ENCODE measurements at places on chromosomes 2 and 18. TPM values are rescaled to one million over a fixed set of nuclear protein-coding genes. Genes with fewer than 3 reads are reported as not detected.

The MZT2A gene
- 37.7 TPM for total RNA-seq

The TLX2 gene
- not detected for total RNA-seq

The TTC27 gene
- 14.1 TPM for total RNA-seq

The ONECUT2 gene
- not detected for total RNA-seq

The SERPINB3 gene
- total RNA-seq = not detected

The BMP10 gene
- total RNA-seq = not detected

The TEX44 gene
- total RNA-seq = not detected

The SCG2 gene
- total RNA-seq = not detected

The IL36RN gene
- not detected for total RNA-seq

The MGAT4A gene
- total RNA-seq = 96.4 TPM

The ALK gene
- not detected for total RNA-seq

The SATB2 gene
- 0.73 TPM for total RNA-seq

The CHST9 gene
- total RNA-seq = not detected

The CAPN14 gene
- total RNA-seq = not detected

DNA sequence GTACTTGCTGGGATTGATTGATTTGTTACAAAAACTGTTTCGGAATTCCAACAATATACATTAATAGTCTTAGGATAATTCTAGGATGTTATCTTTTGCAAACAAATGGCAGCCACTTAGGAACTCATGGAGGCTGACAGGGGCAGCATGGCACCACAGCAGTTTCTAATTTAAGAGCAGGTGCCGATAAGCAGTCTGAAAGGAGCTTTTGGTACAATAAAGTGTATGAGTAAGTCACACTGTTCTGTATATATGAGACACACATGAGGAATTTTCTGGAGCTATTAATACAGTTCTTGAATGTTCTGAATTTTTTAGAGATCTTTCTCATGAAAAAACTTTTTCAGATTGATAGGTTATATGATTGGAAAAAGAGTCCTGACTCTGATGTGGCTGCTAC lies 52.2 kb downstream of the EIF5B start:
- no peak for DNase-seq

- DNase-seq = no peak
These were observed 12.6 kb upstream of the ELAC1 start for GRCh38 chr18:50955253-50955652.

DNA sequence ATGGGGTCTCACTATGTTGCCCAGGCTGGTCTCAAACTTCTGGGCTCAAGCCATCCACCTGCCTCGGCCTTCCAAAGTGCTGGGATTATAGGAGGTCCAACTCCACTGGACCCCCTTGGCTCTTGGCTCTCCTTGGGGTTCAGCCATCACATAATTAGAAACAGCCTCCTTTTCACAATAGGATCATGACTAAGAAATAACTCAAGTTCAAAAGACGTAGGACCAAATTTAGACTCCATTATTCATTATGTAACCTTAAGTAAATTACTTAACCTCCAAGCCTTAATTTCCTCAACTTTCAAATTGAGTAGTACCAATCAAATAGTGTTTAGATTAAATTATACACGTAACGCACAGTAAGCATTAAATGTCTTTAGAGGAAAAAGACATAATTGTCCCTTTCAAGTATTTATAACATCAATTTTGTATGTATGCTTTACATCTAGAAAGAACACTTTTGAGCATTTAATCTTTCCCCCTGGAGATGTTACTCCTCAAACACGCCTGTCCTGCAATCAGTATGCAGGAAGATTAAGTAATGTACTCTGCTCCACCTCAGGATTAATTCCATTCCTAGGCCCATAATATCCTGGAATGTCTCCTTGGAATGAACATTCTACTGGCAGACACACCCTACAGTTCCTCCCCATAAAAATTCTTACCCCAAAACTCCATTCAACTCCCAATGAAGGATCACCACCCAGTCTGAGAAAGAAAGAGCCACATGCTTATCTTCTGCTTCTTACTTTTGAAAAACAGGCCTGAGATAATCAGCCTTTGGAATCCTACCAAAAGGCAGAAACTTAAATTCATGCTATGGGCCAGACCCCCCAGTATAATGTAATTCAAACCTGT lies 49.1 kb downstream of the COBLL1 start:
- no peak for DNase-seq

GRCh38 chr2:238103465-238104225 lies 3.5 kb downstream of the ESPNL start:
- DNase-seq = no peak

- peak; percentile 84 for DNase-seq
These were observed 25.1 kb upstream of the TMEM182 start for GRCh38 chr2:102736410-102737409.

- DNase-seq = no peak
These were observed 46.2 kb downstream of the HPCAL1 start for GRCh38 chr2:10348891-10349290.

- no peak for DNase-seq
These were observed 343.1 kb upstream of the SLC39A10 start for GRCh38 chr2:195313962-195314361.

GRCh38 chr2:133344849-133345248 lies 223.4 kb downstream of the NCKAP5 start:
- DNase-seq = no peak

GRCh38 chr2:67922080-67922785 lies 140.6 kb downstream of the C1D start:
- no peak for DNase-seq

GRCh38 chr2:204673877-204674276 lies 128.6 kb downstream of the PARD3B start:
- no peak for DNase-seq

GRCh38 chr2:65425276-65425675 lies 7.1 kb downstream of the SPRED2 start:
- no peak for DNase-seq

DNA sequence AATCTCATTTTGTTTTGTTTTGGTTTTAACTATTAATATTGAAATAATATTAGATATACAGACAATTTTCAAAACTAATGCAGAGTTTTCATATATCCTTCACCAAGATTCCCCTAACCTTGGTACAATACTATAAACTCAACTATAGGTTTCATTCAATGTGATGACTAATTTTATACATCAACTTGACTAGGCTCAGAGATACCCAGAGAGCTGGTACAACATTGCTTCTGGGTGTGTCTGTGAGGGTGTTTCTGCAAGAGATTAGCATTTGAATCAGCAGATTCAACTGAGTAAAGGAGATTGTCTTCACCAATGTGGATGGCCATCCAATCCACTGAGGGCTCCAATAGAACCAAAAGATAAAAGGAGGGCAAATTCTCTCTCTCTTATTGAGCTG lies 221.3 kb upstream of the CRIM1 start:
- no peak for DNase-seq

GRCh38 chr2:208186465-208186864 lies 3.4 kb downstream of the C2orf80 start:
- DNase-seq = no peak

DNA sequence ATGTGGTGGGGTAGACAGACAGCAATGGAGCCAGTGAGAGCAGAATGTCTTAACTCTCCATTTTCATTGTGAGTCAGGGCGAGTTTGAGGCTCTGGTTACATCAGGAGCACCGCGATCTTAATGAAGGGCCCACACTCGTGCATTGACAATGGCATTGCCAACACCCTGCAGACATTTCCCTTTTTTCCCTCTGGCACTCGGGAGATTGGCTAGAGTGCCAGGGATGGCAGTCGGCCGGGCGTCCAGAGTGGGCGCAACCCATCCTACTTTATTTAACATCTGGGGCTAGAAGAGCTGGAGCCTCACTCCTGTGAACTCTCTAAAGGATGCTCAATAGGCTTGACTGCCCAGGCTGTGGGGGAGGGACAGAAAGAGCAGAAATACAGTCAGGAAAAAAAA lies 9.7 kb downstream of the PROKR1 start:
- no peak for DNase-seq

DNA sequence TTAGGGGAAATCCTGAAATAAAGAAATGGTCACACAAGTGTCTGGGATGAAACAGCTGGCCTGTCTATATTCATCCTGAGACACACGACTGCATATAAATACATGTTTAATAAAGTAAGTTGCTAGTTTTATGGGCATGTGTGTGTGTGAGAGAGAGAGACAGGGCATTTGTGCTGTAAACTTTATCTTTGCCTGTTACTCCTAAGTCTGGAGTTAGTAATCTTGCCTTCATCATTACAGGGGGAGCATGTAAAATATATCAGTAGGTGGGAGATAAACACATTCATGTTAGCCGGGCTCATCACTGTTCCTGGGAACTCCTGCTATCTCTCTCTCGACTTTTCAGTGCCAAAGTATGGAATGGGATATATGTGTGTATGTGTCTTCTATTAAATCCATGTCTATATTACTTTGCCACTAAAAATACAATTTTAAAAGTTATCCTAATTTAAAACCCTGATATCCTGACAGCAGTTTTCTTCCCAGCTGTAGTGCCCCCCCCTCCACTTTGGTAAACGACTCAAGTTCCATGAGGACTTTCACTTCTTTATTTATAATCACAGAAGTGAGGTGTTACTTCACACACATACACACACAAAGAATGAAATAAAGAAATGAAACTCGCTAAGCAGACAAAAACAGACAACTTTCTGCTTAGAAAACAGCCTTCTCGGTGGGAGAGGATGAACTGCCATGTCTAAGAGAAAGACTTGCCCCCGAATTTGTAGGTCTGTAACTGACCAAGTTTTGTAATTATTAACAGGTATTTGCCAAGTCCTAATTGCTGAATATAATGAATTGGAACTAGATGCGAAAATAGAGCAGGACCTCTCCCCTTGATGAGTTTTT lies 947 bp downstream of the ZEB2 start:
- DNase-seq = no peak

DNA sequence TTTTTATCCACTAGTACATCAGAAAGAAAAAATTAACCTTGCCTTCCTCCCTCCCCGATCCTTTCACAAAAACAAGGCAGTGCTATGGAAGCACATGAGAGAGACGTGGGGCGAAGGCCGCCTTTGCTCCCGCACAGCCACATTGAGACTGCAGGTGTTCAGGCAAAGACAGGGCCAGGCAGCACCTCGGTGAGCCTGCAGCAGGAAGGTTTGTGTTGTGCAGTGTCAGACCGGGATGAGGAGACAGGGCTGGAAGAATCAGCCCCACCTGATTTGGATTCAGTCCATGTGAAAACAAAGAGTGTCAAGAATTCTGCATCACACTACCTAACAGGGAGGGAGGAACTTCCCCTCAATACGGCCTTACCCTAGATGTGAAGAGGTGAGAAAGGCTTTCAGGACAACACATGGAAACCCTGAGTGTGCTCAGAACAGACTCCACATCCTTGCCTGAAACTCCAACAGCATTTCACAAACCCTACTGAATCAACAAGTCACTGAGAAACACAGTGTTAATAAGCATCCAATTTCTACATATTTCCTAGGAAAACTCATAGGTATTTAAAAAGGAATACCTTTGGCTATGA lies 59.6 kb downstream of the HDAC4 start:
- no peak for DNase-seq

GRCh38 chr2:206408323-206409320 lies 34.7 kb upstream of the ADAM23 start:
- DNase-seq = no peak

GRCh38 chr2:205045706-205046105 lies 500.4 kb downstream of the PARD3B start:
- no peak for DNase-seq

- no peak for DNase-seq
These were observed 76.6 kb downstream of the TGOLN2 start for GRCh38 chr2:85251070-85251616.

- no peak for DNase-seq
These were observed 6.1 kb downstream of the SLC66A2 start for GRCh38 chr18:79945118-79946042.

GRCh38 chr2:189639007-189639609 lies 22.2 kb upstream of the ASNSD1 start:
- no peak for DNase-seq

- DNase-seq = no peak
These were observed 13.3 kb downstream of the DNAJC27 start for GRCh38 chr2:24958411-24958935.

DNA sequence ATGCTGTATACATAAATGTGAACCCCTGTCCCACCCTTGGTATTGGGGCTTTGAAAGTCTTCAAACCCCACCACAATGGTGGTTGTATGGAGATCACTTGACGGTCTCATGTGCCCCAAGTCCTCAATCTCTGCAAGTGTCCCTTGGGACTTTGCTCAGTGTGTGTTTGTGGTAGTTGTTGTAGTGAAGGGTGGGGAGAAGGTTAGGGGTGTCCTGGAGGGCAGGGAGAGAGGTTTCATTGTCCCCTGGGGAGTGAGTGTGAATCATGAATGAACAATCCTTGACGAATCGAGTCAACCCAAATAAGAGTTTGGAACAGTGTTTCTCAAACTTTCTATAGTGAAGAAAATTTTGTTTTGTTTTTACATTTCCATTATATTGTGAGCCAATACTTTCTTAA lies 28.1 kb downstream of the COL4A3 start:
- no peak for DNase-seq

GRCh38 chr2:56542213-56542612 lies 358.4 kb downstream of the CCDC85A start:
- no peak for DNase-seq

- no peak for DNase-seq
These were observed 377.5 kb downstream of the CLIP4 start for GRCh38 chr2:29492701-29493100.

DNA sequence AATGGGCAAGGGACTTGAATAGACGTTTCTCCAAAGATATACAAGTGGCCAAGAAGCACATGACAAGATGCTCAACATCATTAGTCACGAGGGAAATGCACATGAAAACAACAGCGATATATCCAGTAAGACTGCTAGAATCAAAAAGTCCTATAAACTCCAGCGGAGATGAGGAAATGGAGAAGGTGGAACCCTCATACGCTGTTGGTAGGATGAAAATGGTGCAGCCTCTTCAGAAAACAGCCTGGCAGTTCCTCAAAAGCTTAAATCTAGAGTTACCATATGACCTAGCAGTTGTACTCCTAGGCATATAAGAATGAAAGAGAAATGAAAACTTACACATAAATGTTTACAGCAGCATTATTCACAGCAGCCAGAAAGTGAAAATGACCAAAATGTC lies 48.1 kb downstream of the HPCAL1 start:
- DNase-seq = no peak

GRCh38 chr2:43851011-43851980 lies 12.5 kb downstream of the ABCG8 start:
- DNase-seq = no peak

- peak; percentile 89 for DNase-seq
These were observed 12.8 kb downstream of the ATP6V1B1 start for GRCh38 chr2:70948337-70949003.

DNA sequence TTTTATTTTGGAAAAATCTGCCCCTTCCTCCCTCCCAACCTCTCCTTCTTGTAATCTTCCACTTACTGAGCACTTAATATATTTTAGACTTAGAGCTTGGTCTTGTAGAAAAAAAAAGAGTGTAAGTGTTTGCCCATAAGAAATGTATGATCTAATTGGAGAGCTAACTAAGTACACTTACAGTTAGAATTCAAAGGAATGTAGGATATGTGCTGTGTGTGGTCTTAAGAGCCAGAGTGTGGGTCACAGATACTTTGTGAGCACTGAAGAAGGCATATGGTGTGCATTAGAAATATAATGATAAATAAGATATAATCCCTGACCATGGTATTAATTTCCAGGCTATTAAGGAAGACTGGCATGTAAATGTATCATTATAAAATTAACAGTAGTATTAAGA lies 91.8 kb upstream of the ZNF521 start:
- DNase-seq = no peak
